ENCODE measurements at places on chromosomes 13 and 19. TPM values are rescaled to one million over a fixed set of nuclear protein-coding genes. Genes with fewer than 3 reads are reported as not detected.
A peak's percentile ranks its signal among the peaks of the same experiment; 100 is the strongest.

ZNF547 gene
- total RNA-seq: 3.4 TPM

DNA sequence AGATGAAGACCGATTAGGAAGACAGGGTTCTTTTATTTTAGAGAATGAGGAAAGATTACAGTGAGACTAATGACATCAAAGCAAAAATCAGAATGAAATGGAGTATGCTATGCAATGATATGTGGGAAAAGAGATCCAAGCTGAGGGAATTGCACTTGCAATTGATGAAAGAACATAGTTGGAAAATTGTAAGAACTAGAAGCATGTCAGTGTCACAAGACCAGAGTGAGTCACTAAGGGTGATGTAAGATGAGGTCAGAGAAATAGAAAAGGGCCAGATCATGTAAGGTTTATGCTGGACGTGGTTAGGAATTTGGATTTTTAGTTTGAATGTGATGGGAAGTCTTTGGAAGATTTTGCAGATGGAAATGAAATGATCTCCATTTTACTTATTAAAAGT is 1937.3 kb downstream of the OLFM4 start:
- H3K4me1 ChIP-seq: no peaks in the 10 kb centered on the region
- H3K27ac ChIP-seq: no peak overlapping the region
- H3K36me3 ChIP-seq: no peaks in the 10 kb centered on the region
- DNase-seq: no peak

- H3K27me3 ChIP-seq: no peaks in the 10 kb centered on the region
- H3K36me3 ChIP-seq: no peaks in the 10 kb centered on the region
- no peaks in the 10 kb centered on the region for H3K4me1 ChIP-seq
- H3K27ac ChIP-seq: no peak overlapping the region
- no peak overlapping the region for H3K4me3 ChIP-seq
These were observed 39.1 kb downstream of the SLC7A9 start for GRCh38 chr19:32830231-32831014.

- no peaks in the 10 kb centered on the region for H3K27me3 ChIP-seq
- peak overlapping the region; percentile 84 for H3K4me3 ChIP-seq
- DNase-seq: no peak
- peaks cover 6% of the 10 kb centered on the region for H3K36me3 ChIP-seq
- H3K27ac ChIP-seq: peak overlapping the region; percentile 75
These were observed 2.4 kb downstream of the NR2F6 start for GRCh38 chr19:17243211-17243829.

GRCh38 chr13:113584205-113584869 is at the start of gene TFDP1:
Gene TFDP1 (plus strand): TSS chr13:113584753. CDS start chr13:113585838, 1,085 bp downstream.
- no peaks in the 10 kb centered on the region for H3K27me3 ChIP-seq
- no peak for DNase-seq
- peaks cover 7% of the 10 kb centered on the region for H3K4me1 ChIP-seq
- H3K36me3 ChIP-seq: no peaks in the 10 kb centered on the region

DNA sequence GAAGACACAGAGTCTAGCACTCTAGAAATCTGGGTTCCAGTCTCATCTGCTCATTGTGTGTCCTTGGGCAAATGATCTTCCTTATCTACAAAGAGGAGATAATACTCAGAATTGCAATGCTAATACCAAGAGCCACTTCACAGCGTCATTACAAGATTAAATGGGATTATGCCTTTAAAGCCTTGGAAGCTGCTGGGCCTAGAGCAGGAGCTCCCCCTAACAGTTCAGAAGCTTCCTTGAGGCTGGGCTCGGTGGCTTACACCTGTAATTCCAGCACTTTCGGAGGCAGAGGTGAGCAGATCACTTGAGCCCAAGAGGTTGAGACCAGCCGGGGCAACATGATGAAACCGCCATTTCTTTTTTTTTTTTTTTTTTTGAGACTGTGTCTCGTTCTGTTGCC is 27.6 kb downstream of the AP2S1 start:
- no peak for DNase-seq
- no peak overlapping the region for H3K4me3 ChIP-seq
- no peaks in the 10 kb centered on the region for H3K27me3 ChIP-seq

NLRP5 gene
- total RNA-seq: not detected

- DNase-seq: no peak
- H3K36me3 ChIP-seq: peaks cover 15% of the 10 kb centered on the region
- H3K27ac ChIP-seq: no peak overlapping the region
- H3K4me1 ChIP-seq: no peaks in the 10 kb centered on the region
- no peaks in the 10 kb centered on the region for H3K27me3 ChIP-seq
These were observed 27.6 kb downstream of the CSNK1G2 start for GRCh38 chr19:1968279-1969175.

- H3K4me1 ChIP-seq: no peaks in the 10 kb centered on the region
- DNase-seq: no peak
- H3K36me3 ChIP-seq: no peaks in the 10 kb centered on the region
- no peak overlapping the region for H3K27ac ChIP-seq
- no peak overlapping the region for H3K4me3 ChIP-seq
These were observed 425.1 kb downstream of the EFNB2 start for GRCh38 chr13:106110241-106110855.

- no peaks in the 10 kb centered on the region for H3K27me3 ChIP-seq
- H3K27ac ChIP-seq: no peak overlapping the region
- no peaks in the 10 kb centered on the region for H3K36me3 ChIP-seq
- H3K4me1 ChIP-seq: peaks cover 21% of the 10 kb centered on the region
- H3K4me3 ChIP-seq: peak overlapping the region; percentile 85
These were observed 1.4 kb downstream of the CERS4 start for GRCh38 chr19:8210421-8211101.
